ENCODE measurements at places on chromosomes 6 and 20.

DNA sequence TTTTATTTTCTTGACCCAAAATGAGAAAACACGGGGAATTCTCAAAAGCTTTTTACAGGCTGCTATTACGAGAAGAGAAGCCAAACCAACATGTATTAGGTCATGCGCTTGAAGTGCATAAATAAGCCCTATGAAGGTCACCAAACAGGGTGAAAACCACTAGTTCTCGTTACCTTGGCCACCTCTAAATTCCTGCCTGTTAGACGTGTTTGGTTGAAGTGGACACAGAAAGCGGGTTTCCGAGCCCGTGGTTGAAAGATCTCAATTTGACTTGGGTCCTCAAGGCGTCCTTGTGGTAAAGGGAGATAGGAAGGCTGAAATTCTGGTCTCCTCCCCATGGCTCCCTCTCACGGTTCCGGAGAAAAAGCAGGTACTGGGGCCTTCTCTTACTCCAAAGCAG lies 6.2 kb downstream of the EYA2 start:
- DNase-seq: no peak
- no peak overlapping the region for H3K27ac ChIP-seq
- H3K4me1 ChIP-seq: peaks cover 20% of the 10 kb centered on the region
- H3K4me3 ChIP-seq: no peak overlapping the region

DNA sequence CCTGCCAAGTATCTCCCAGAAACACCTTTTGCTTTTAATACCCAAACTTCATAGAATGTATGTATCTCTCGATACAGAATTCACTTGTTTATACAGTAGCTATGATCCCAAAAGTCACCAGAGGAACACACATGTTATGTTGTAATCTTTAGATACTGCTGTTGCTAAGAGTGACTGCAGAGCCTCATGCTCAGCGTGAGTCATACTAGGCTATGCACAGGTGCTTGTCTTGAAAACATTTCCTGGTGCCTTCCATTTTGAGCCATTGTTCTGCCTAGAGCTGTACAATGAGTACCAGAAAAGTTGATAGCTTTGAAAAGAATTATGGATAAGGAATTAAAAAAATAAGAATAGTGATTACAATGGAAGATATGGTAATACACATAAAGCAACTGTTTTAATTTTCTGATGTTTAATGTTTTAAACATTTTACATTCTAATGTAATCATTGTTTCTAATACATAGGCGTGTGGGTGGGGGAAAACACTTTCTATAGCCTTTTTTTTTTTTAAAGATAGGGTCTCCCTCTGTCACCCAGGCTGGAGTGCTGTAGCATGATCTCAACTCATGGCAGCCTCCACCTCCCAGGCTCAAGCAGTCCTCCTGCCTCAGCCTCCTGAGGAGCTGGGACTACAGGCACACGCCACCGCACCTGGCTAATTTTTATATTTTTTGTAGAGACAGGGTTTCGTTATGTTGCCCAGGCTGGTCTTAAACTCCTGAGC lies 79.4 kb downstream of the CD24 start:
- H3K27me3 ChIP-seq: 0 out of 2 replicates have a peak, but pooled peaks cover 3% of the 10 kb centered on the region
- no peak overlapping the region for H3K27ac ChIP-seq
- no peaks in the 10 kb centered on the region for H3K36me3 ChIP-seq
- no peak overlapping the region for H3K4me3 ChIP-seq
- H3K4me1 ChIP-seq: no peaks in the 10 kb centered on the region

DNA sequence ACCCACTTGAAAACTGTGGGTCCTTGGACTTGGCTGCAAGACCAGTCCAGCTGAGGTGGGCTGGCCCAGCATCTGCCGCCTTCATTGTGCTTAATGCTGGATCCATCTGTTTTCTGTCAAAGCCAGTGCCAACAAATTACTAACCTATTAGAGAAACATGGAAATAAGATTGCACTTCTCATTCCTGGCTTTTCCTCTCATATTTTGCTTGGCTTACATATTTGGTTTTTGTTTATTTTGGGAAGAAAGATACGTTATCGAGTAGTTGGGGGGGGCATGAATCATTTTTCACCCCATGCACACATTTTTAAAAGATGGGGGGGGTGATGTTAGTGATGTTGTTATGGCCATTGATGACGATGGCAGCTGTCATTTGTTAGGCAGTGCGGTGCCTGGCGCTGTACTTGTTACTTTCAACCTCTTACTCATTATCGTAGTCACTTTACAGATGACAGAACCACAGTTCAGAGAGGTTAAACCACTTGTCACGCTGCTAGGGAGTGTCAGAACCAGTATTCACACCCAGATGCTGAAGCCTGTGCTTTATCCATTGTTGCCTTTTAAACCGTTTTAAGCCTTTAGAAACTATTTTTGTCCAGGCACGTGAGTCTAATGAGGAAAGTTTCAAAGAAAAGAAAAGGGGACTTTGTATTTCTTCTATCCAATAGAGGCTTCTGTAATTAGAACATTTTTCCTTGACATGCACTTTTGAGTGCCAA lies 180.0 kb downstream of the TMEM242 start:
- H3K4me1 ChIP-seq: no peaks in the 10 kb centered on the region
- H3K27me3 ChIP-seq: no peaks in the 10 kb centered on the region
- H3K27ac ChIP-seq: no peak overlapping the region
- no peak for DNase-seq

- no peak overlapping the region for H3K4me3 ChIP-seq
- no peak overlapping the region for H3K27ac ChIP-seq
- no peak for DNase-seq
- H3K36me3 ChIP-seq: no peaks in the 10 kb centered on the region
Observed at GRCh38 chr6:117506180-117506835, 23.8 kb downstream of the DCBLD1 start.

DNA sequence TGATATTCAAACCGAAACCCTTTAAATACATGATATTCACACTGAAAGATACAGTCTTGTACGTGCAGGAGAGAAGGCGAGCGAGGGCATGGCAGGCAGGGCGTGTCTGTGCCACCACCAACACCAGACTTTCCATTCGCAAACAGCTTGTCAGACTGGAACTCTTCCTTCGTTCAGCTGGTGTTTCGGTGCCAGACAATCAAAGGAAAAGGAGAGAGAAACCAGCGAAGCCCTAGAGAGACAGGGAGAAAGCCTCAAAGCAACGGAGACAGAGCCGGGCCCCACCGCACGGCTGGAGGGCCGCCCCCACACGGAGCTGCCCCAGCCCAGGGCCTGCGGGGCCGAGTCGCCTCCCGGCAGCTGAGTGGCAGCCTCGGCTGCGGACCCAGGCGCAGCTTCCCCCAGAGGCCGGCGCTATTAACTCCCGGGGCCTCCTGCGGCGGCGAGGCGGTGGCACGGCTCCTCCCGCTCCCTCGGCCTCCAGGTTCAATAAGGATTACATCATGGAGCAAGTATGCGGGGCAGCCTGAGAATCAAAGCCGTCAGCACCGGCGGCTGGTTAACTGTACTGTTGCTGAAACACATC lies 32.1 kb upstream of the NR2E1 start:
- no peak for DNase-seq
- H3K4me3 ChIP-seq: peak overlapping the region; percentile 25
- no peaks in the 10 kb centered on the region for H3K27me3 ChIP-seq
- no peaks in the 10 kb centered on the region for H3K36me3 ChIP-seq

DNA sequence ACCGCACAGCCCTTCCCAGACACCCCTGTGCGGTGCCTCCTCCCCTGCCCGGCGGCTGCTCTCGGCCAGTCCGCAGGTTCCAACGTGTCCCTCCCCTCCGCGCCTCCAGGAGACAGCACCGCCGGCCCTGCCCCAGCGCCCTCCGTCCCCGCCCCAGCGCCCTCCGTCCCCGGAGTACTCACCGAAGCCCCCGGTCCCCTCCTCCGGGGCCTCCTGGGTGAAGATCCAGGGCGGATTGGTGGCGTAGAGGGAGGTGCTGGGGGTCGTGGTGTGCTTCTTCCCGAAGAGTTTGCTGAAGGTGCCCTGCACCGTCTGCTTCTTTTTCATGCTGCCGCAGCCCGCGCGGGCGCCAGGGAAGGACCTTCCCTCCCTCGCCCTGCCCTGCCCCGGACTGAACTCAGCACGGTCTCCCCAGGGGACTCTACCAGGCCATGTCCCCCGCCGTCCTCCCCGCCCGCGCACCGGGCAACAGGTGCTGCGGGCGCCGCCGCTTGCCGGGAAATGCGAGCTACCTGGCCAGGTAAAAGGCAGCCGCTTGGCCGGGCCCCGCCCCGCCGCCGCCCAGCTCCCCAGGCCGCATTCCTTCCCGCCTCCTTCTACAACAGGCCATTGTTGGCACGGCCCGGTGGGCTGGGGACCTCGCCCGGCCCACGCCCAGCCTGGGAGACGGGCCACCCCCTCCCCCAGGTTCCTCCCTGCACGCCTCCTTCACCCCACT lies at the start of gene C6orf132:
C6orf132 (minus strand) TSS at position 503 of the 718 bp plus-strand sequence; CDS start at position 327, 176 bp downstream.
- H3K36me3 ChIP-seq: no peaks in the 10 kb centered on the region
- H3K4me3 ChIP-seq: no peak within 1 kb of the TSS
- H3K4me1 ChIP-seq: peaks cover 9% of the 10 kb centered on the region
- no peak for DNase-seq
- H3K27me3 ChIP-seq: no peaks in the 10 kb centered on the region
- H3K27ac ChIP-seq: no peak within 1 kb of the TSS

DNA sequence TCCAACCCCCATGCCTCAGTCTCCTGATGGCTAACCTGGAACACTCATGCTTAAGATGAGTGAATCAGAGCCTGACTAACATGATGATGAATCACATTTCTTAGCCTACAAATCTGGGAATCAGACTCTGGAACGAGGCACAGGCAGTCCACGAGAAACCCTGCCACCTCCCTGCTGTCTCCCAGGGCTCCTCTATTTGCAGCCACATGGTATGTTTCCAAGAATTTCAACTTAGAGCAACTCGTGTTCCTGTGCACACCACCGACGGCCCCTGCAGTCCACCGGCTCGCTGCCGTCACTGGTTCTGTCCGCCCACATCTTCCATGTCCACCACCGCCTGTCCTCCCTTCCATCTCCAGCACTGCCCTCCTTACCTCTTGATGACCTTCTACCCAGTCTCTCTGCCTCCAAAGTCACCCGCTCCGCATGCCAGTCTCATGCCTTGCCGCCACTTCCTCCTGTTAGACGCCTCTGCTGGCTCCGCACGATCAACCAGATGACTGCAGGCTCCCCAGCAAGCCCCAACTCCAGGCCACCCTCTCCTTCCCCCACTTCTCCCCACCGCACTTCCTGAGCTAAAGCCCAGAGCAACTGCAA lies 87.6 kb downstream of the AGPAT4 start:
- H3K4me1 ChIP-seq: peaks cover 9% of the 10 kb centered on the region
- no peaks in the 10 kb centered on the region for H3K27me3 ChIP-seq
- DNase-seq: no peak
- no peak overlapping the region for H3K27ac ChIP-seq
- no peak overlapping the region for H3K4me3 ChIP-seq
- H3K36me3 ChIP-seq: no peaks in the 10 kb centered on the region

- no peaks in the 10 kb centered on the region for H3K4me1 ChIP-seq
- H3K4me3 ChIP-seq: no peak overlapping the region
- H3K36me3 ChIP-seq: no peaks in the 10 kb centered on the region
- H3K27me3 ChIP-seq: no peaks in the 10 kb centered on the region
- no peak overlapping the region for H3K27ac ChIP-seq
- no peak for DNase-seq
Observed at GRCh38 chr6:131643855-131644460, 6.9 kb downstream of the ENPP3 start.

- DNase-seq: no peak
- no peaks in the 10 kb centered on the region for H3K27me3 ChIP-seq
- no peaks in the 10 kb centered on the region for H3K36me3 ChIP-seq
- H3K27ac ChIP-seq: no peak overlapping the region
- H3K4me3 ChIP-seq: no peak overlapping the region
Observed at GRCh38 chr6:137848672-137849071, 18.4 kb upstream of the TNFAIP3 start.

- no peaks in the 10 kb centered on the region for H3K36me3 ChIP-seq
- H3K27ac ChIP-seq: no peak overlapping the region
- no peaks in the 10 kb centered on the region for H3K4me1 ChIP-seq
- no peak overlapping the region for H3K4me3 ChIP-seq
- H3K27me3 ChIP-seq: no peaks in the 10 kb centered on the region
Observed at GRCh38 chr6:20142866-20143265, 69.4 kb downstream of the MBOAT1 start.

GRCh38 chr6:118306392-118307238 lies 241.5 kb upstream of the PLN start:
- H3K27me3 ChIP-seq: no peaks in the 10 kb centered on the region
- H3K4me1 ChIP-seq: peaks cover 9% of the 10 kb centered on the region
- no peaks in the 10 kb centered on the region for H3K36me3 ChIP-seq
- DNase-seq: no peak
- no peak overlapping the region for H3K4me3 ChIP-seq

- no peaks in the 10 kb centered on the region for H3K27me3 ChIP-seq
- H3K4me3 ChIP-seq: no peak overlapping the region
- H3K36me3 ChIP-seq: no peaks in the 10 kb centered on the region
- H3K4me1 ChIP-seq: no peaks in the 10 kb centered on the region
- H3K27ac ChIP-seq: no peak overlapping the region
- no peak for DNase-seq
Observed at GRCh38 chr20:14848806-14849205, 511.4 kb upstream of the FLRT3 start.

GRCh38 chr6:149223120-149223903 lies 94.2 kb upstream of the TAB2 start:
- H3K36me3 ChIP-seq: no peaks in the 10 kb centered on the region
- no peak overlapping the region for H3K27ac ChIP-seq
- H3K4me1 ChIP-seq: no peaks in the 10 kb centered on the region
- H3K27me3 ChIP-seq: no peaks in the 10 kb centered on the region
- no peak overlapping the region for H3K4me3 ChIP-seq
- DNase-seq: no peak

DNA sequence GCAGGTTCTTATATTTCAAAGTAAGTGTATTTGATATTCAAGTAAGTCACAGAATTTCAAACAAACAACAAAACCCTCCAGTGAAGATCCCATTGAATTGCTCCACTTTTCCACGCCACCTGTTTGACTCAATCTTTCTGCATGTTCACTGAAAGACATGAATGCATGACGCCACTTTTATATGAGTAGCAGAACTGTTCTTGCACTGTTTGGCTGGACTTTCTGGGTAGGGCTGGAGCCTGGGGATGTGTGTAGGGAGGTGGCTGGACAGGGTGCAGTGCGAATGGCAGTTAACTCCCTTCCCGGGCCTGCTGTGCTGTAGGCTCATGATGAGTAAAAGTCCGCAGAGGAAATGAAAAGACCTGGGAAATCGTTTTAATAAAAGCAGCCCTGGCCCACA lies 39.7 kb downstream of the IL20RA start:
- H3K4me1 ChIP-seq: no peaks in the 10 kb centered on the region
- no peak overlapping the region for H3K27ac ChIP-seq
- H3K4me3 ChIP-seq: no peak overlapping the region
- no peak for DNase-seq

GRCh38 chr6:22302838-22303237 lies 6.0 kb upstream of the PRL start:
- no peak for DNase-seq
- no peaks in the 10 kb centered on the region for H3K27me3 ChIP-seq
- H3K4me3 ChIP-seq: no peak overlapping the region
- no peak overlapping the region for H3K27ac ChIP-seq
- H3K36me3 ChIP-seq: no peaks in the 10 kb centered on the region

Data from Karpas-422 (cell line).